GOT3 (cell line): ENCODE measurements at places on chromosomes 5 and 9.

DNA sequence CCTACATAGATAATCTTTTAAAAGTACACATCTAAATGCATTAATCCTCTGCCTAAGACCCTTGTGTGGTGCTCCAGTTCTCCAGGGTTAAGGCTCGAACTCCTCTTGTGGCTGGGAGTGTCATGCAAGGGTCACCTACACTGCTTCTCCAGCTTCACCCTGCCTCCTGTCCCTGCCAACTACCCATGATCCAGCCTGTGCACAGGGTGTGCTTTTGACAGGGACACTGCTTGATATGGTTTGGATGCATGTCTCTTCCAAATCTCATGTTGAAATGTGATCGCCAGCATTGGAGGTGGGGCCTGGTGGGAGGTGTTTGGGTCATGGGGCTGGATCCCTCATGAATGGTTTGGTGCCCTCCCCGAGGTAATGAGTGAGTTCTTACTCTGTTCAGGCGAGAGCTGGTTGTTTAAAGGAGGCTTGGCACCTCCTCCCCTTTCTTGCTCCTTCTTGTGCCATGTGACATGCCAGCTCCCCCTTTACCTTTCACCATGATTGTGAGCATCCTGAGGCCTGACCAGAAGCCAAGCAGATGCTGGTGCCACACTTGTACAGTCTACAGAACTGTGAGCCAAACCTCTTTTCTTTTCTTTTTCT lies 48.5 kb downstream of the SLC22A5 start:
- no peak for DNase-seq

DNA sequence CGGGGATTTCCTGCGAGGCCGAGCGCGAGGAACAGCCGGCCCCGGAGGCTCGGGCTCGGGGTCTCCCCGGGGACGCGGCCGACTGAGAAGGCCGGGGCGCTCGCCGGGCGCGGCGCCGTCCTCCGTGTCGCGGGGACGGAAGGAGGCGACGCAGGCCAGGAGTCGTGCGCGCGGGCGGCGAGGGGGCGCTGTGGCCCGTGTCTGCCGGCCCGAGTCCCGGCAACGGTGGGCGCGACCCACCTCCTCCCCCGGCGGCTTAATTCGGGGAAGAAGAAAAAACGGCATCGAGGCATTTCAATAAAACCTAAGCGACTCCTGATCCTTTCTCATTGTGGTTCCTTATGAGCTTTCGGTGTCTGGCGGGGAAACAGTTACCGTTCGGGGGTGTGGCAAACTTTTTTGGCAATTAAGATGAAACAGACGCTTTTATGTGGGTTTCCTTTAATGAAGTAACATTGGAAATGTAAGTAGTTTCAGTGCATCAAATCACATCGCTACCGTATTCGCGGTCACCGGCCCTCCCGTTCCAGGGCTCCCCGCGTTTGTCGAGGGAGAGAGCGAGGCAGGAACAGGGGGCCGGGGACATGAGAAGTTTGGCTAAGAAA lies 3.7 kb upstream of the IRX2 start:
- DNase-seq = no peak

- DNase-seq = no peak
Measured at GRCh38 chr9:137580209-137580953, 1.7 kb upstream of the DPH7 start.

DNA sequence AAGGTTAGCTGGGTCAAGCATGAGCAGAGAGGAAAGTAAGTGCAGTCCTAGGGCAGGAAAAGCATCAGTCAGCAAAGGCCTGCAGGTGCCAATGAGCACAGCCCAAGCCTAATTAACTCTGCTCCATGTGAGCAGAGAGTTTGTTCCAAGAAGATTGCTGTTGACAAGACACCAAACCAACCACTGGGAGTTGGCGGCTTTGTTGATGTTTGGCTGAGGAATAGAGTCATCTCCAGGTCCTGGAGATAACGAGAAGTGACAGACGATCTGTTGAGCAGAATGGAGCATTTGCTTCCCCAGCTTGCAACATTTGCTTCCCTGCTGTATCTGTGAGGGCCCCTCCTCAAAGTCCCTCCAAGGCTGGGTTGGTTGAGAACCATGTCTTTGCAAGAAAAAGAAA lies 68.2 kb downstream of the FAM114A2 start:
- DNase-seq = no peak

GRCh38 chr5:62354028-62354874 lies 48.2 kb downstream of the KIF2A start:
- no peak for DNase-seq

DNA sequence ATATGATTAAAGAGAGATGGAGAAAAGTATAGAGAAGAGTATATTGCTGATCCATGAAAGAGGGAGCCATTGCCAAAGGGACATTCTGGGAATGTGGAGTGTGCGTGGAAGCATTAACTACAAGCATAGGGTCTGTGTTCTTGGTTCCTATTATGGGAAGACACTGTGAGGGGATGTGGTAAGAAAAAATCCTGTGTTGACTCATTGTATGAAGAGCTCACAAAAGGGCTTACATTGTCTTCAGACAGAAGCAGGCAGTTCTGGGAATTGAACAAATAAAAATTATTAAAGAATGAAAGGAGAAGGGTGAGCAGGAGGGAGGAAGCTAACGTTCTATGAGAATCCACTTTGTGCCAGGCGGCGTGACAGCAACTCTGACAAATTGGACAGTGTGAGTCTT lies 250.4 kb upstream of the CHD1 start:
- no peak for DNase-seq

DNA sequence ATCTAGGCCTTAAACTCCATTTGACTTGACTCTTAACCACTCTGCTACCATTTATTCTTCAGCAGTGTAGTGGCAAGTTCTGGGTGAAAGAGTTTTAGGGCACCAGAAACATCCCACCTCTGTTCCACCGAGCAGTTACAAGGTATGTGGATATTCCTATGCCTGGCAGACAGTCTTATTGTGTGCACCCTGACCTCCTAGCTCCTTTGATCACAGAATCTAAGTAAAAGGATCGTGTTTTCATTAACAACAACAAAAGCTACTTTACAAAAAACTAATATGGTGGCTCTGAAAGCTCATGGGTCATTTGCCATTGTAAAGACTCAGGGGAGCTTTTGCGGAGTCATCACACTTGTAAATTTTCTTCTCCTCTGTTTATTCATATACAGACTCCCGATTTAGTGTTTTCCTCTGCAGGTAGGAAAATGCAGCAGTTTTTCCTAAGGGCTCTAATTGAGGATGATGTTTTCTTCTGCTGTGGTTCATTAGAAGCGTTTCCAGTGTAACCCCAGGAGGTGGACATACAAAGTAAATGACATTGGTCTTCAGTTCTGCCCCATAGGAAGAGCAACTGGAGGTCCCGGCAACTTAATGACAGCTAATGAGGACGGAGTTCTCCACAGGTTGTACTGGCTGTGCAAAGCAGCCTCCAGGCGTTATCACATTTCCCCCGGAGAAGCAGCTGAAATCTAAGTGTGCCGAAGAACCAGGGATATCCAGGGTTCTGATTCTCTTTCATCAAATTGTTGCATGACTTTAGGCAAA lies 78.2 kb downstream of the ATP10B start:
- DNase-seq = no peak

GRCh38 chr5:57693488-57694305 lies 211.1 kb upstream of the ACTBL2 start:
- no peak for DNase-seq

GRCh38 chr5:28473531-28474107 lies 1435.2 kb upstream of the CDH9 start:
- DNase-seq = no peak

DNA sequence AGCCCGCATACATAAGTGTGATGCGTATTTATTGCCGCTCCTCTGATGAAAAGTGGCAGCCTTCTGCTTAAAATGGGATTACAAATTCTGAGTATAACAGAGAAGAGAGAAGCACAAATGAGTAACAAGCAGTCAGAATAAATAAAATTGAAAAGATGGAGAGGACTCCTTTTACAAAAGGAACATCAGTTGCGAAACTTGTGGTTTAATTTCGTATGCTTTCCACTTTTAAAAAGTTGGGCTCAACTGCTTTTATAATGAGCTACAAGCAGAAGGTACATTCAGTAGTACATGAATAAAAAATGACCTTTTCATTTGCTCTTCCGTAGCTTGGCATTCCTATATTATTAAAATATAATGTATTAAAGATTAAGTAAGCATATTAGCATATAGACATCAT lies 320.0 kb downstream of the FBXL17 start:
- DNase-seq = no peak

GRCh38 chr5:43215073-43215631 lies 23.1 kb downstream of the NIM1K start:
- DNase-seq = no peak

GRCh38 chr9:127965953-127966352 lies 14.8 kb downstream of the EEIG1 start:
- no peak for DNase-seq

DNA sequence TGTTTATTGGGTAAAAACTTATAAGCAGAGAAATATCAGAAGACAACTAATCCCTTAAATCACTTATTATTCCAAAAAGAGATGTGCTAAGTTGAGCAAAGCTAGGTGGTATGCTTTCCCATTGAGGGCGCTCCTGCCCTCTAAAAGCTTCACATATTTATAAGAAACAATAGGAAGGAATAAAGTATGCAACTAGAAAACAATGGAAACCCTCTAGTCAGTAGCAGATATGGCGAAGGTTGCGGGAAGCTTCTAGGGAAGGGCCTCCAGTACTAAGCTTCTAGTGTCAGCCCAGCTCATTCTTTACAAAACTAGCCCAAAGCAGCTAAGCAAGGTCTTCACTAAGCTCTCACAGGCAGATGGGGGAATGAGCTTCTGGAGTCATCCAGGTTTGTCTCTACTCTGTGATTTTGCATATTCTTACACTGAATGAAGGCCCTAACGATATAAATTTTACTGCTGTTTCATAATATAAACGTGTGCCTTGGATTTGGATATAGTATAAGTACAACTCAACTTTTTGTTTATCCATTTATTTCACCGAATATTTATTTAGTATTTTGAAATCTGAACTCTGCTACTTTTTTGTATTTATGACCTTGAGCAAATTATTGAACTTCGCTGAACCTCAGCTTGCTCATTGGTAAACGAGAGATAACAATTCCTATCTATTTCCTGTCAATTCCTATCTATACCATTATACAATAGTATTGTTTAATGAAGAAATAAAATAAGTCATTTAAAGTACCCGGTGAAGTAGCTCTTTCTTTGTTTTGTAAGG lies 571.4 kb downstream of the ELAVL2 start:
- no peak for DNase-seq

GRCh38 chr5:91183743-91184142 lies 199.4 kb downstream of the ARRDC3 start:
- no peak for DNase-seq

DNA sequence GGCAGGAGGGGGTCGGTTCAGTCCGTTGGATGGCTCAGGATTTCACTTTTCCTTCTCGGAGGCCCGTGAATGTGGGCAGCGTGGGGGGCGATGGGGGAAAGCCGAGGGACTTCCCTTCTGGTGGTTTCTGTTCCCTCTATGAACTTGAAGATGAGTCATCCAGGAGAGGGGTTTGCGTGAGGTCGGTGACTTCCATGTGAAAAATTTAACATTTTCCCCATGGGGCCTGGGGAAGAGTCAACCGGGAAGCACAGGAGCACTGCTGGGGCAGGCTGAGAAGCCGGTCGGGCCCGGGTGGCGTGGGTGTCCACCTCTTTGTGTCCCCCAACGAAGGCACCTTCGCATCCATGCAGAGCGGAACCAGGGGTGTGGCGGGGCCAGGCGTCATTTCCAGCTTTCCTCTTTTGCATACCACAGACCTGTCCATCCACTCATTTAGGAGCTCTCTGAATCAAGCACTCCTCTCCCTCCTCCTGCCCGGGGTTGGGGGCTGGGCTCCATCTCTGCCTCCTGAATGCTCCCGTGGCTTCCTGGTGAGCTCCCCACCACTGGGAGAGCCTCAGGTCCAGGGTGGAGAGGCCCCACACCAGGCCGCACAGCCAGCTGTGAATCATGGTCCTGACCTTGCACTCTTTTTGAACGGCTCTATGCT lies 68.4 kb downstream of the ANKRD33B start:
- DNase-seq = no peak

DNA sequence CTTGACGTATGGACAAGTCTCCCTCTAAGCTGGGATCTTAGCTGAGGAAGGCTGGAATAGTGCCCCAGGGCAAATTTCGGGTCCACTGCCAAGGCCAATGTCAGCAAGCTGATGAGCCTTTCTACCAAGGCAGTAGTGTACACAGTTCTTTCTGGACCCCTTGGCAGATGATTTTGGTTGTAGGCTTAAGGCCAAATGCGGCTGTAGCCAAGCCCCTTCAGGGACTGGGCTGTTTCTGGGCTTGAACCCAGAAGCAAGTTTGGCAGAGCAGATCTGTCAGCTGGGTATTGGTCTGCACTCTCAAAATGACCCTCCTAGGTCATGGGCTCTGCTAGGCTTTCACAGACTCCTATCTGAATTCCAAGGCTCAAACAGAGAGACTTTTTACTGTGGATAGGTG lies 121.6 kb downstream of the ADAMTSL1 start:
- no peak for DNase-seq

DNA sequence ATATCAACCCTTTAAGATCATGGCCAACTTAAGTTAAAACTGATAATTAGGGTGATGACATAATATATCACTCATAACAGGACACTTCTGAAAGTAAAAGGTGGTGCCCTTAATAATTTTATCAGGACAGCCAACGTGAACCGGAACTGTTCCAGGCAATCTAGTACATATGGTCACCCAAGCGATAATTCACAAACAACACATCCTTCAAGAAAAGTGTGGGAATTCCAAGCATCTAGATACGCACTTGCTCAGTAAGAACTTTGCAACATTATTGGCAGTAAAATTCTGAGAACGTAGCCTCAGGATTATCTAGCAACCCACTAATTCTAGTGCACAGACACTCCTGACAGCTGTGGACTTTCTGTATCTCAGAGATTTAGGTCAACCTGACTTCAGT lies 85.7 kb downstream of the ALDH7A1 start:
- DNase-seq = no peak

- DNase-seq = no peak
Measured at GRCh38 chr9:116504893-116505480, 182.1 kb upstream of the TRIM32 start.

- no peak for DNase-seq
Measured at GRCh38 chr9:131848570-131849160, 108.8 kb upstream of the RAPGEF1 start.

DNA sequence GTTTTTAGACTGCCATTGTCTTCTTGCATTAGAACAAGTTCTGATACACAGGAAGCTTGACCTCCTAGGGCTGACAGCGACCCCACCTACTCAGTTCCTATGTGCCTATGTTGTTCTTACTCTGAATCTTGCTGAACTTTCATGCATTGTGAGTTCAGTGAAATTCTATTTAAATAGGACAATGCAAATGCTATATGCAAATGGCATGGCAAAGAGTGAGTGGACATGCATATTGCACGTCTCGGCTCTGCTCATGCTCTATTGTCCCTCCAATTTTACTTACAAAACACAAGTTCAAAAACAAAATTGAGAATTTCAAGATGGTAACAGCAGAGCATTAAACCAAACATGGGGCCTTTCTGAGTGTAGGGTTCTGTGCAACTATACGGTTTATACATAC lies 5.3 kb upstream of the DCP2 start:
- no peak for DNase-seq
